H4 (cell line): ENCODE measurements at places on chromosomes 12 and 14.
A peak's percentile ranks its signal among the peaks of the same experiment; 100 is the strongest.

- peak; percentile 29 for DNase-seq
Measured at GRCh38 chr12:56839915-56840325, 76.8 kb downstream of the HSD17B6 start.

GRCh38 chr12:132327336-132328171 lies 1.8 kb downstream of the GALNT9 start:
- DNase-seq, result peak; percentile 88

- no peak for DNase-seq
Measured at GRCh38 chr12:97474161-97474560, 11.6 kb downstream of the RMST start.

DNA sequence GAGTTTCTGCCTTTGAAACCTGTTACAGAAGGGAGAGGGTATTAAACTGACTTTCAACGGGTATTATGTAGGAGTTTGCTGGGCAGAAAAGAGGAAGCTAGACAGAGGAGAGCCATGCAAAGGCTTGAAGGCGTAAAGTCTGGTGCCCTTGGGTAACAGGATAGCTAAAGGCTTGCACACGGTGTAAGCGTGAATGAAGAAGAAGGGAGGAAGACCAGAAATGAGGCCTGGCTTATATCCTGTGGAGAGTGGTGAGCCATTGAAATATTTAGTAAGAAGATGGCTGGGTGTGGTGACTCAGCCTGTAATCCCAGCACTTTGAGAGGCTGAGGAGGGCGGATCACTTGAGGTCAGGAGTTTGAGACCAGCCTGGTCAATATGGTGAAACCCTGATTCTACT lies 22.6 kb downstream of the SUDS3 start:
- DNase-seq, result no peak

DNA sequence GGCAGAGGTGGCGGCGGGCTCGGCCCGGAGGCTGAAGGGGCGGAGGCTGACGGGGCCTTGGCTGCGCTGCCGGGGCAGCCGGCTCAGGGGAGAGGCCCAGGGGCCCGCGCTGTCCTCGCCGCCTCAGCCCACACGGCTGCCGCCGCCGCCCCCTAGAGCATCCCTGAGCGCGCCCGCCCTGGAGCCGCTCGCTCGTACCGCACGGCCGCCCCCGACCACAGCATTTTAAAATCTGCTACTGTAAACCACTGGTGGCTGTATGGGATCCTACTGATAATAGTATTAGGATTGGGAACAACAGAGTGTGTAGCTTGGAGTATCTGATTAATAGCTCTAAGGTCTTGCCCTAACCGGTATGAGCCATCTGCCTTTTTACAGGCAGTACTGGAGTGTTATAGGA lies 22.2 kb upstream of the EDDM3A start:
- no peak for DNase-seq

DNA sequence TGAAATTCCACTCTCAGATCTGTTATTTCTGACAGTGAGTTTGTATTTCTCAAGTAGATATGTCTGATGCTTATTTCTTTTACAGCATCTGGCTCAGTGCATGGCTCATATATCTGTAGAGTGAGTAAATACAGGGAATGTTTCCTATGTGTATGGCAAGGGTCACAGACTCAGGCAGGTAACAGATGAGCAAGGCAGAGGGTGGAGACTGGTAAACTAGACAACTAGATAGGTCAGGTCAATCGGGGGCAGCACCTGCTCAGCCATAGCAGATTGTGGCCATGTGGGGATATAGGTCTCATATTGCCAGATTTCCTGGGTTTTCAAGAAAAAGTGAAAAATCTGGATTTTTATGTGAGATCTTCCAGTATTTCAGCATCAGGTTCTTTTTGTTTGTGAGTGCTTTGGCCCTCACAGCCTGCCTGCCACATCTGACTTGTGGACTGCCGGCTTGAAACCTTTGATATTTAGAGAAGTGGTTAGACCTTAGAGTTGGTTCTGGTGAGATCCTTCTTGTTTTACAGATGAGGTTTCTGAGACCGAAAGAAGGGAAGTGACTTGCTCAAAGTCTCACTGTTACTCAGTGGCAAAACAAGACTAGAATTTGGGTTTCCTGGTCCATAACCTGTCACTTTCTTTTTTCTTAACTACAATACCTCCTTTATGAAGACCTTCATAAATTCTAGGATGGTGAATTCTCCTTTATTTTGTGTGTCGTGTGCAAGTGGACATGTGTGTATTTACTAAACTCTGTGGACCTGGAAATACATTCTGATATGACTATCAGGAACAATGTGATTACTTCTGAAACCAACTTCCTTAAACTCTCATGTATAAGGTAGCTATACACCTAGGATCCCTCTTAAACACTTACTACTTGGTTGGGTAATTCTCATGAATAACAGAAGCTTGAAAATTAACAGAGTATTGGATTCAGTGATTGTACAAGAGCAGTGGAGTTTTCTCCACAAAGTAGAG lies 34.4 kb downstream of the PROX2 start:
- no peak for DNase-seq

- no peak for DNase-seq
Measured at GRCh38 chr14:103708750-103709187, 6.5 kb downstream of the XRCC3 start.

DNA sequence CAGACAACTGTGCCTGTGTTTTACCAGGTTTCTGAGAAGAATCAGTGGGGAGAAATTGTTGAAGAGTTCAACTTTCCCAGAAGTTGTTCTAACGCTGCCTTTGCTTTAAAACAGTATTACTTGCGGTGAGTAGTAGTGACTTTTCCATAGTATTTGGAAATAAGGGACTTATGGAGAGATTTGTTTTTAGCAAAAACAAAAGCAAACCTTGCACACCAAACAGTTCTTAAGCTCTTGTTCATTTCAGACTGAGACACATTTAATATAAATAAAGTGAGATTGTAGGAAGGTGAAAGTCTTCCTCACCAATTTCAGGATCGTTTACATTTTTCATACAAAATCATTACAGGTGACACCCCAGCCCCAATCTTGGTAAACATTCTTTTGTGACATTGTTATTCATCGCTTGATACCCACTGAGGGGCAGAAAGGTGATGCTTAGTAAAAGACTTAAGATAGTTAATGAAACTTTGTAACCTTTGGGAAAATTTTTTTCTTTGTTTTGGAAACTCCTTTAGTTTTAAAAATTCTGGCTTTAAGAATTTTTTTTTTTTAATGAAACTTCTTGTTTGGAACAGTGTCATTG lies 1.8 kb downstream of the ARID2 start:
- no peak for DNase-seq

DNA sequence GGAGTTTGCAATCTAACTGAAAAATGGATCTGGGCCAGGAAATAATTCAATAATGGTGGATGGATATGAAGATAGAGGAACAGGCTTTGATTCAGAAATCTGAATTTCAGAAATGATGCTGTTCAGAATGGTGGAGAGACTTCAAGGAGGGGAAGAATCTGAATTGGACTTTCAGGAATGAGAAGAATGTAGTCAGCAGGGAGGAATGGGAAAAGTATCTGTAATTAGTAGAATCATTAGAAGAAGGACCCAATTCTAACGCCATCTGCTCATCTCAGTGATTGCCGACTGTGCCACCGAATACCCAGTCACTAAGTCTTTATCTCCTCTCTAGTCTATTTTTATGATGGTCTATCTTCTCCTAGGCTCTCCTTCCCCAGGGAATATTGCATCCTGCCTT lies 363.2 kb downstream of the GALC start:
- DNase-seq, result no peak

DNA sequence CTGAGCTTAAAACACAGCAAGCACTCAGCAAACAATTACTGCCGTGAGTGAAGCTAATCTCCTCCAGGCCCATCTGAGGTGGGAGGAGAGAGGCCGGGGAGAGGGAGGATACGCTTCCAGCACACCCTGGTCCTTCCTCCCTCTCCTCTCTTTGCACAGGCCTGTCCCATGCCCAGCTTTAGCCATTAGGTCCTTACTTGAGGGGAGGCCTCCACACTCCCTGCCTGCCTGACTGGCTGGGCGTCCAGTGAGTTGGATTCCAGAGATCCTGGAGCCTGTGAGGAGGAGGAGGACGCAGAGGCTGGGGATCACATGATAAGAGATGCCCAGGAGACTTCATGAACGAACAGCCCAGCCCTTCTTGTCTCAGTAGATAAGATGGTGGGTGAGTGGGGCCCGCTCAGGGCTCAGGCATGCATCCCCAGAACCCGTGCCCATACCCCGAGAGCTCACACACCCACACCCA lies 65.1 kb upstream of the NCOR2 start:
- no peak for DNase-seq

- DNase-seq, result no peak
Measured at GRCh38 chr12:112413855-112414625, 4.6 kb upstream of the RPL6 start.

GRCh38 chr12:103877934-103878510 lies 37.0 kb upstream of the NT5DC3 start:
- DNase-seq, result peak; percentile 71

- DNase-seq, result no peak
Measured at GRCh38 chr12:118633071-118633470, 256.7 kb downstream of the SUDS3 start.

DNA sequence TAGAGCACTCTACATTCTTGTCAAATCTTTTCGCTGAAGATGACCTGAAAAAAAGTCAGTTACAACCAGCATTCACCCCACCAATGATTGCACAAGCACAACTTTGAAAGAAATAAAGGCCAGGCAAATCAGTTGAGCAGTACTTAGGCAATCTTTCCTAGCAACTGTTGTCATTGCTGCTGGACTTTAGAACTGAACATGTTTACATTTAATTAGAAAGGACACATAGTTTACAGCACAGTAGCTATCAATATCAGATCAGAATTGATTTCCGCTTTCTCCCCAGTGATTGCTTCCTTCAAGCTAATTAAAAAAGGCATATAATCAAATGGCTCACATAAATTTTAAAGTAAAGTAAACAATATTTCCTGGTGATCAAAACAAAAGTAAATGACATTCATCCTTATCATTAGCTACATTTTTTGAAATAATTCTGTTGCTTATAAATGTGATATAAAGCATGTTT lies 128.4 kb downstream of the FOXA1 start:
- DNase-seq, result no peak

GRCh38 chr12:22083167-22083566 lies 37.1 kb downstream of the CMAS start:
- DNase-seq, result no peak

DNA sequence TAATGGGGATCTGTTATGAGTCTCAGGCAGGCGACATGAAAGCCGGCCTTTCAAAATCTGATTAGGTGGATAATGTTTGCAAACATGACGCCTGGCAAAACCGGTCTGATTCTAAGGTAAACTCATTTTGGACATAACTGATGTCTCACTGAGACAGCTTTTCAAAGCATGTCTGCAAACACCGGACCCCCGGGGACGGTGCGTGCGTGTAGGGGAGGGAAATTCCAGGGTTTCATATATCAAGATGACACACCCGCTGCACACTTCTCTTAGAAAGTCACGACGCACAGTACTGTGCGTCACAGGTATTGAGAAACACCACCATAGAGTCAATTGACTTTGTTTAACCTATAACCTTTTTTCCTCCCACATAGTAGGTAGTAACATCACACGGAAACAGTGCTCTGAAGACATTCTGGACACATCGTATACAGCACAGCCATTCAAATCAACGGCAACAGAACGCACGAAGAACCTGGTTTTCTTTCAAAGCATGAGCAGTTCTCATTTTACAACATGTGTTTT lies 43.9 kb upstream of the TESC start:
- DNase-seq, result no peak
